ENCODE measurements at places on chromosomes 1 and 21.

GRCh38 chr1:206593351-206593925 lies 18.8 kb downstream of the EIF2D start:
- no peak for DNase-seq

DNA sequence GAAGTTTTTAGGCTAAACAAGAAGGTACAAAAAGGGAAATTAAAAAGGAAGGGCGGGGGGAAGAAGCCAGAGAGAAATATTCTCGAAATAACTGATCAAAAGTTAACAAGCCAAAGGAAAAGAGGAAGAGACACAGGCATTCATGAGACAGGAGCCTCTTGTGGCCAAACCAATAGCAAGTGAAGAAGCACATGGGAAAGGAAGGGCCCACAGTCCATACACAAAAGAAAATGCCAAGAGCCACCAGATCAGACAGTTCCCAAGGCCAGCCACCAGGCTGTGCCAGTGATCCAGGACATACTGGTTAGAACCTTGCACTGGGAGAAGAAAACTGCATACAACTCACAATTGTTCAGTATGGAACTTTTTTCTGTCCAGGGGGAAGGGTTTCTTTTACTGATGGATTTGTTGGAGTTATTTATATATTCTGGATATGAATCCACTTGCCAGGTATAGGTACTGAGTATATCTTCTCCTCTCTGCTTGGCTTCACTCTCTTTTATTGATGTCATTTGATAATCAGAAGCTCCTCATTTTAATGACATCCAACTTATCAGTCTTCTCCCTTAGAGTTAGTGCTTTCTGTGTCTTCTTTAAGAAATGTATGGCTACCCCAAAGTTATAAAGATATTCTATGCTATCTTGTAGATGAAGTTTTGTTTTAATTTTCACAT lies 76.8 kb downstream of the CD46 start:
- peak; percentile 63 for DNase-seq

- no peak for DNase-seq
Measured at GRCh38 chr1:33814166-33814565, 49.7 kb upstream of the HMGB4 start.

DNA sequence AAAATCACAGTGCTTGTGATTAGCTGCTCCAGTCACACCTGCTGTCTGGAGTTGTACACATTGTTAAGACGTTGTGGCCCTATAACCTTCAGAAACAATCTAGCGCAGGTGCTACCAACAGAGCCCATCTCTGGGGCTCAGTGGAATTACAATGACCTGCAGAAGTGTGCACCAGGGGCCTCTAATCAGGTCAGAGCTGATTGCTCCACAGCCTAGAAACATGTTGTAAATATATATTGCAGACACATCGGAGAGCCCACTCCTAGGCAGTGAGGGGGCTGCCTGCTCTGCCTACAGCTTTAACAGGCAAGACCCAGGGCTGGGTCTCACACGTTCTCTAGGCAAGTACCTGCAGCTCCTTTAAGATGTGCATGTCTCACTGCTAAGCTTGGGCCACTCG lies 302.0 kb downstream of the SIPA1L2 start:
- no peak for DNase-seq

DNA sequence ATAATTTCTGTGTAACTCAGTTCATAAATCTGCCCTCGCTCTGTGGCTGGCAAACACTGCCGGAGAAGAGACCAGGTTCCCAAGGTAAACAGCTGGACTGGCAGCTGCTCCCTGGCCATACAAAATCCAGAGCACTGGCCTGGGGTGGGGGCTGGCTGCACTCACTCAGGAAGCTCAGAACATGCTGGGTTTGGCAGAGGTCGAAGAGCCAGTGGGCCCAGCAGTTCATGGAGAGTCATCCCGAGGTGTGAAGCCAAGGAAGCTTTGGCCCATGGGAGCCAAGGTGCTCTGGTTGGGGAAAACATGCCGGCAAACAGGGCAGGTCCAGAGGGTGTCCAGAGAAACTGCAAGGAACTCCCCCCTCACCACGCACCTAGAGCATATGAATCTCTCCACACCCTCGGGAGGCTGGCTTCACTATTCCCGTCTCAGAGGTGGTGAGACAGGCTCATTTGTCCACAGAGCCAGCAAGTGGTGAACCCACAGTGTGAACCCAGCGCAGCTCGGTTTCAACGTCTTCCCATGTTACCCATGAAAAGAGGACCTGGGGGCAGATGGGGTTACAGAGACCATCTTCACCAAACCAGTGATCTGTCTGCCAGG lies 102.4 kb downstream of the DMRTB1 start:
- DNase-seq: no peak

- DNase-seq: no peak
Measured at GRCh38 chr1:234218078-234218477, 155.2 kb upstream of the COA6 start.

- no peak for DNase-seq
Measured at GRCh38 chr1:199157494-199157893, 518.7 kb downstream of the PTPRC start.

- no peak for DNase-seq
Measured at GRCh38 chr1:220804202-220804586, 17.5 kb downstream of the MTARC1 start.

- DNase-seq: no peak
Measured at GRCh38 chr21:37455504-37455911, 88.9 kb downstream of the DYRK1A start.

DNA sequence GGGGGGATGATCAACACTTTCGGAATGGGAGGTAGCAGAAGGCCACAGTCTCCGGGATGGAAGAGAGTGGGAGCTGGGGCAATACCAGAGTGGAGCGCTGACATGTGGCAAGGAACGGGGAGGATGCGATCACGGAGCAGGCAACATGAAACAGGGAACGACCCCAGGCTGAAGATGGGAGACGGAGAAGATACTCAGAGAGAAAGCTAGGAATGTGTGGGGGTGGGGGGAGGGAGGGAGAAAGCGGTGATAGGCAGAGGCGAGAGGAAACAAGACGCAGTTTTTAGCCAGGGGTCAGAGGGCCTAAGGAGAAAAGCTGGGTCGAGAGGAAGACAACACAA lies 577 bp downstream of the RAB3GAP2 start:
- DNase-seq: peak; percentile 5

DNA sequence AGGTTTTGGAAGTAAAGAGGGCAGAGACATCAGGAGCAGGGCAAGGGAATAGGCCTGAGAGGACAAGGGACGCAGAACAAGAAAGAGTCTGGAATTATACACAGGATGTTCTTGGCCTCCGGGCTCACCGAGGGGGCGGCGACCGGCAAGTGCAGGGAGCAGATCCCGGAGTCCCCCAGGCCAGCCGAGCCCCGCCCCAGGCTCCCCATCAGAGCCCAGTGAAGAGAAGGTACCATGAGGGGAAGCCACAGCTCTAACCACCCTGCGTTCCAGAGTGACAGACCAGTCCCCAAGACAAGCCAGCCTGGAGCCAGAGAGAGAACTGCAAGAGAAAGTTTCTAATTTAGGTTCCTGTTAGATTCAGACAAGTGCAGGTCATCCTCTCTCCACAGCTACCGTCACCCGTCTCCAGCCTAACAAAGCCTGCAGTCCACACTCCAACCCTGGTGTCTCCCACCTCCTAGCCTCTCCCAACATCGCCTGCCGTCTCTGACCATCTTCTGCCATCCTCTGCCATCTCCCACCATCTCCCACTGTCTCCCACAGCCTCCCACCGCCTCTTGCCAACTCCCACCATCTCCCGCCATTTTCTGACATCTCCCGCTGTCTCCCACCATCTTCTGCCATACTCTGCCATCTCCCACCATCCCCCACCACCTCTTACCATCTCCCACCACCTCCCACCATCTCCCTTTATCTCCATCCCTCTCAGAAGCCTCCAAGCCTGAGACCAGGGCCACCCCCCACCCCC lies 42.5 kb downstream of the CAPN2 start:
- DNase-seq: no peak

- DNase-seq: no peak
Measured at GRCh38 chr1:186837806-186838205, 9.1 kb downstream of the PLA2G4A start.

DNA sequence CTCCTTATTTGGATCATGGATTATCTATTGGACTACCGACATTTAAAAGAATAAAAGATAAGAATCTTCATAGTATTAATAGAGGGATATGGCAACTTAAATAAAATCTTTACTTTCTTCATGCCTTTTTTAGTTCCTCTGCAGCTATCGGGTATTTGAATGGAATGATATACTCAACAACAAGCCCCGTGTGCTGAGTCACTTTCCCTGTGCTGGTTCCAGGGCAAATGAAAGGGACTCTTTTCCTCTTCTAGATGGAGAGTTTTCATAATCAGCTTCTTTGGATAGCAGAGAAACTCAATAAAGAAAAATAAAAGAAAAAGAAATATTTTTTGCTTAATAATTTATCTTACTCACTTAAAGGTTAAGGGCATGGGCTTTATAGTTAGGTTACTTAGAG lies 213.7 kb downstream of the LRRC40 start:
- DNase-seq: no peak

- no peak for DNase-seq
Measured at GRCh38 chr21:29406385-29406784, 107.7 kb downstream of the BACH1 start.

DNA sequence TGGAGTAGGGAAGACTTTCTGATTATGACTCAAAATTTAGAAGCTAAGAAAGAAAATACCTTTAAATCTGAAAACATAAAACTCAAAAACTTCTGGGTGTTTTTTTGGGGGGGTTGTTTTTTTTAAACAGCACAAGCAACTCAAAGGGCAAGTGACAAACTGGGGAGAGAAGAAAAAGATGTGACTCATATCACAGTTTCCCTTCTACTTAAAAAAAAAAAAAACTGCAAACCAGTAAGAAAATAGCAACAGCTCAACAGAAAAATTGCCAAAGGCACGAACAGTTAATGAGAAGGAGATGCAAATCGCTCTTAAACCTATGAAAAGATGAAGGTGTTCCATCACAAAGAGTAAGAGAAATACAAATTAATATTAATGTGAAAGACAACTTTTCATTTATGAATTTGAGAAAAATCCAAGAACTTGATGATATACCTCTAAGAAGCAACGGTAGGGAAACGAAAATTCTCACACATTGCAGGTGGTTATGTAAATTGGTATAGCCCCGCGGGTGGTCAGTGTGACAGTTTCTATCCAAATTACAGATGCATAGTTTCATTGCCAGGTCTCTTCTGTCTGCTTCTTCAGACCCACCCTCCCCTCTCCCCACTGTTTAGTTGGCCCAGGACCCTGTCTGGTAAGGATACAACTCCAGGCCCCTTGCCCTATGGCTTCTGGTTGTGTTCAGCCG lies 9.0 kb downstream of the IFNAR2 start:
- peak; percentile 22 for DNase-seq

DNA sequence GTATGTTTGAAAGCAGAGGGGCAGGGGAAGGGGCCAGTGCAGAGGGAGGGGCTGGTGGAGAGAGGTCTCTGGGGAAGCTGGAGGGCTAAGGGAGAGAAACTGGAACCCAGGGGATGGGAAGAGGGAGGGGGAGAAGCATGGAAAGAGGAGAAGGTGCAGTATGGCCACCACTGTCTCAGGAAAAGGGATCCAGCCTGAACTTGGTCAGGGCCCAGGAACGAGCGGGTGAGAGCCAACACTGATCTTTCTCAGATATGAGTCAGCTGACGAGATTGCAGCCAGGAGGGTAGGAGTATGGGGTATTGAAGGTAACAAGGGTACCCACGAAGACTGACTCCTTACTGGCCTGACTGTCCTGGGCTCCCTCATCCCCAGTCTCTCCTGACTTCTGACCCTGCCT lies 18.0 kb downstream of the TIE1 start:
- no peak for DNase-seq

GRCh38 chr1:34101151-34101550 lies 63.9 kb downstream of the CSMD2 start:
- DNase-seq: no peak

GRCh38 chr1:227959325-227959860 lies 11.7 kb upstream of the WNT9A start:
- DNase-seq: no peak

DNA sequence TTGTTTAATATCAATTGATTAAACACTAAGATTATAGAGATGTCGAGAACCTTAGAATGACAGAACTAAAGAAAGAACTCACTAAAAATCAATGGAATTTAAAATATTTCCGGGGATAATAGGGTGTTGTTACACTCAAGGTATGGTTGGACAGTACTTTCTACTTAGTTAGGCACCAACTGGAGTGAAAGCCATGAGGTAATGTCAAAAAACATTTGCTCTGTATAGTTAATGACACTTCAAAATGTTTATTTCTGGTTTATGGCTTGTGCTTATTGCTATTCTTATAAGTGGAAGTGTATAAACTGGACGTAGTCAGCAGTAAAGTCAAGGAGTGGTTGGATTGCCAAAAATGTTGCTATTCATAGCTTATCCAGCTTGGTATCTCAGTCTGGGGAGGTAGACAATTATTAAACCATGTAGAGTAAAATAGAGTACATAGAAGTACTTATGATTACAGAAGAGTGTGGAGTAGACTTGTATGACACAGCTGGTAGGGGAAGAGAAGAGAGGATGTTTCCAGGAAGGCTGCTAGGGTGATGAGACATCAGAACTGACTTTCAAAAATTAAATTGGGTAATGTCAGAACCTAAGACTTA lies 56.5 kb upstream of the BMP8A start:
- no peak for DNase-seq

DNA sequence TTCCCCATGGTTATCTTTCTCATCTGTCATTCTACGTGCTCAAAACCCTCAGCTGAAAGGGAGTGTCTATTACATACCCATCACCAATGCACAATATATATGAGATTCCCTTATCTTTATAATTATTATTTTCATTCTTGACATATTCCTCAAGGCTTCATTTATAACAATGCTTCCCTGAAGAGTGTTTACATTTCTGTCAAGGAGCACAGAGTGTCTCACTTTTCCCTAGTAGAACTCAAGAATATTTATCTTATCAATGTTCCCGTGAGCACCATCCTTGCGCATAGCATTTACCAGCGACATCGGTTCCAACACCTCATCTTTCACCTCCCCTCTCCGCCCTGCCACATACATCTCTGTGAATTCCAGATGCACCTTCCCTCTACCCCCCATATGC lies 250.6 kb downstream of the PLA2G4A start:
- no peak for DNase-seq

DNA sequence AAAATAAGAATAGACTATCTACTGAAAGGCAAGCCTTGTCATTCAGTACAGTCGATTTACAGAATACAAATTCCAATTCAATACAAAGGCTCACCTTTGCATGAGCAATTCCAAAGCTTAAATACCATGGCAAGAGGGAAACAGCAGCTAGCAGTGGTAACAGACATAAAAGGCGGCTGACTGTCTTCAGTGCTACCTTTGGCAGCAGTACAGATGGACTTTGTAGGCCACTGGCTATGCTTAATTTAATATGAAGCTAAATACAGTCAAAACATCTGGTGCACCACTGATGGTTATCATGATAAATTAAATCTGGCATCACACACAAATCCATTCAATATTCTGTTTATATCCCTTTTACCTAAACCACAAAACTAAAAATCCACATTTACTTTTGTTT lies 62.4 kb downstream of the RERE start:
- DNase-seq: no peak

Data from germinal center (tissue), 1 donor.